ENCODE measurements at places on chromosomes 11 and 22. TPM values are rescaled to one million over a fixed set of nuclear protein-coding genes. Genes with fewer than 3 reads are reported as not detected.

Gene LIN7C
- 21.8 TPM for total RNA-seq

- no peak overlapping the region for H3K4me3 ChIP-seq
- no peaks in the 10 kb centered on the region for H3K4me1 ChIP-seq
- no peak overlapping the region for H3K27ac ChIP-seq
- H3K27me3 ChIP-seq: no peaks in the 10 kb centered on the region
- H3K36me3 ChIP-seq: no peaks in the 10 kb centered on the region
- DNase-seq: no peak
Measured at GRCh38 chr11:21485006-21485405, 707.9 kb upstream of the ANO5 start.

Gene GRK2
- 41.5 TPM for total RNA-seq

- no peaks in the 10 kb centered on the region for H3K36me3 ChIP-seq
- peaks cover 2% of the 10 kb centered on the region for H3K27me3 ChIP-seq
- H3K4me1 ChIP-seq: no peaks in the 10 kb centered on the region
- no peak overlapping the region for H3K4me3 ChIP-seq
- no peak overlapping the region for H3K27ac ChIP-seq
- DNase-seq: no peak
Measured at GRCh38 chr11:60145677-60146076, 37.2 kb downstream of the MS4A6A start.

- no peak overlapping the region for H3K4me3 ChIP-seq
- H3K4me1 ChIP-seq: peaks cover 72% of the 10 kb centered on the region
- peaks cover 7% of the 10 kb centered on the region for H3K36me3 ChIP-seq
- no peaks in the 10 kb centered on the region for H3K27me3 ChIP-seq
Measured at GRCh38 chr22:27880778-27881394, 38.2 kb downstream of the PITPNB start.

Gene THYN1
- 32.6 TPM for total RNA-seq

Data from osteocyte (in vitro differentiated cells).